ENCODE measurements at places on chromosomes 3 and 15. TPM values are rescaled to one million over a fixed set of nuclear protein-coding genes. Genes with fewer than 3 reads are reported as not detected.

Gene TMED3
- total RNA-seq: 141 TPM

Gene LAMB2
- 186 TPM for total RNA-seq

Gene CCDC174
- 5.8 TPM for total RNA-seq

Gene CLSTN2
- not detected for total RNA-seq

Gene NKIRAS1
- total RNA-seq: 6.4 TPM

Gene ANKRD34C
- total RNA-seq: not detected

Gene AMOTL2
- total RNA-seq: 119 TPM

Gene C3orf80
- not detected for total RNA-seq

Gene SNURF
- 23.7 TPM for total RNA-seq

Gene C15orf62
- 0.46 TPM for total RNA-seq

Gene ADGRG7
- not detected for total RNA-seq

Gene FOXB1
- total RNA-seq: not detected

Gene PLSCR4
- 27.9 TPM for total RNA-seq

Gene ILDR1
- total RNA-seq: not detected

Gene TMEM44
- 42.7 TPM for total RNA-seq

Gene COL6A5
- total RNA-seq: not detected

Gene P2RY13
- total RNA-seq: not detected

Gene LIPH
- total RNA-seq: not detected

Gene ZCWPW2
- total RNA-seq: 0.32 TPM

Gene PLD1
- total RNA-seq: 60.7 TPM

Gene LIPC
- not detected for total RNA-seq

Gene ESYT3
- not detected for total RNA-seq

Gene CPNE4
- not detected for total RNA-seq

Gene CD276
- total RNA-seq: 61.4 TPM

Gene GMNC
- not detected for total RNA-seq

Gene FEZF2
- total RNA-seq: not detected

Gene PCSK6
- 0.32 TPM for total RNA-seq

Gene PIGBOS1
- total RNA-seq: 16.4 TPM

Gene GOLGA6B
- not detected for total RNA-seq

Gene ISL2
- not detected for total RNA-seq

Gene SLC9A9
- total RNA-seq: 1.3 TPM

Gene REC114
- not detected for total RNA-seq

Measured in epithelial cell of umbilical artery (primary cell).